ENCODE measurements at places on chromosomes 1 and 21.

- DNase-seq: no peak
Observed at GRCh38 chr1:202798792-202799331, 9.4 kb downstream of the KDM5B start.

DNA sequence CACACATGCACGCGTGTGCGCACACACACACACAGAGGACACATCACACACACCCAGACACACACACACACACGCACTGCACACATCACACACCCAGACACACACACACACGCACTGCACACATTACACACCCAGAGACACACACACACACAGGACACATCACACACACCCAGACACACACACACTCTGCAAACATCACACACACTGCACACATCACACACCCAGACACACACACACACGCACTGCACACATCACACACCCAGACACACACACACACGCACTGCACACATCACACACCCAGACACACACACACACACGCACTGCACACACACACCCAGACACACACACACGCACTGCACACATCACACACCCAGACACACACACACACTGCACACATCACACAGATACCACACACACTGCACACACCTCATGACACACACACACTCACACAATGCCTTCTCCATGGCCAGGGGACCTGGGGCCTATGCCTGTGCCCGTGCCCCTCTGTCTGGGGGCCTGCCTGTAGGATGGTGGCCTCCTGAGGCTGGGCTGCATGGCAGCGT is 24.4 kb downstream of the CRYAA start:
- DNase-seq: no peak

GRCh38 chr1:218866507-218866906 is 307.2 kb upstream of the LYPLAL1 start:
- DNase-seq: no peak

- no peak for DNase-seq
Observed at GRCh38 chr1:10814312-10814711, 17.9 kb upstream of the CASZ1 start.

GRCh38 chr1:230495076-230495475 is 68.9 kb upstream of the PGBD5 start:
- DNase-seq: no peak

GRCh38 chr21:25323356-25323949 is 283.8 kb downstream of the MRPL39 start:
- no peak for DNase-seq

- DNase-seq: no peak
Observed at GRCh38 chr21:24403221-24403620, 1204.1 kb downstream of the MRPL39 start.

DNA sequence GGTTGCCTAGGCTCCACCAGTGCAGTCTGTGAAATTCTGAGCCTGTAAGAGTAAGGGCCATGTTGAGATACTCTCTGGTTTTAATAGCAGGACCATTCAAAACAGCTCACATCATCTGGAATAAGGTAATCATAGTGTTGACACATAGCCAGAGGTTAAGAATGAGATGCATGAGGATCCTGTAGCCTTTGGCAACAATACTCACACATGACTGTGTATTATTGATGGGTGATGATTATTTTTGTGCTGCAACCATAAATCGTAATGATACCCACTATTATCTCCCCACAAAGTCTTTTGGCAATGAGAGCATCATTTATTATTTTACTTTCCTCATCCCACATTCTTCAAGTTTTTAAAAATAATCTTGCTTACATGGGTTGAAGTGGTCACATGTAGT is 35.5 kb downstream of the KCNK2 start:
- no peak for DNase-seq

DNA sequence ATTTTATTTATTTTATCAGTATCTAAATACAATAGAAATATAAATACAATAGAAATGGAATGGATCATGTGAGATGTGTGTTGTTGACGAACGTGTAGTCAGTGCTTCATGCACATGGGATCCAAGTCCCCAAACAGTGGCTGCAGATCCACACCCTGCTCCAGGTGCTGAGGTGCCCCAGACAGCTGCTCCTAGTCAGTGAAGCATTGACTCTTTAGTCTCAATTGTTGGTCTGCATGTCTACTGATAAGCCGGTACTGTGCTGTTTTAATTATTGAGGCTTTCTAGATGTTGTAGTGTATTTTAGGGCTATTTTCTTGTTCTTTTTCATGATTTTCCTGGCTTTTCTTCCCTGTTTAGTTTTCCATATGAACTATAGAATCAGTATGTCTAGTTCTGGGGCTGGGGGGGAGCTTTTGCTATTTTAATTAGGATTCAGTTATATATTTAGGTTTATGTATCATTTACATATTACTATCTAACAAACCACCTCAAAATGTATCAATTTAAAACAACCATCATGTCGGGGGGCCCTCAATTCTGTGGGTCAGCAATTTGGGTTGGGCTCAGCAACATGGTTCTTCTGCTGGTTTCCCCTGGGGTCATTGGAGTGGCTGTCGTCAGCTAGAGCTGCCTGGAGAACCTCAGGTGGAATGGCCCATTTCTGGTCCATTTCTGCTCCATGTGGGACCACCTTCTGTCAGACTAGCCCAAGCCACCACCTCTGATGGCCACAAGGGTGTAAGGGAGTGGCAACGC is 63.2 kb upstream of the TRAPPC10 start:
- DNase-seq: no peak

GRCh38 chr1:221594576-221594975 is 147.3 kb downstream of the DUSP10 start:
- no peak for DNase-seq

- DNase-seq: no peak
Observed at GRCh38 chr1:48069662-48070395, 72.6 kb upstream of the TRABD2B start.

DNA sequence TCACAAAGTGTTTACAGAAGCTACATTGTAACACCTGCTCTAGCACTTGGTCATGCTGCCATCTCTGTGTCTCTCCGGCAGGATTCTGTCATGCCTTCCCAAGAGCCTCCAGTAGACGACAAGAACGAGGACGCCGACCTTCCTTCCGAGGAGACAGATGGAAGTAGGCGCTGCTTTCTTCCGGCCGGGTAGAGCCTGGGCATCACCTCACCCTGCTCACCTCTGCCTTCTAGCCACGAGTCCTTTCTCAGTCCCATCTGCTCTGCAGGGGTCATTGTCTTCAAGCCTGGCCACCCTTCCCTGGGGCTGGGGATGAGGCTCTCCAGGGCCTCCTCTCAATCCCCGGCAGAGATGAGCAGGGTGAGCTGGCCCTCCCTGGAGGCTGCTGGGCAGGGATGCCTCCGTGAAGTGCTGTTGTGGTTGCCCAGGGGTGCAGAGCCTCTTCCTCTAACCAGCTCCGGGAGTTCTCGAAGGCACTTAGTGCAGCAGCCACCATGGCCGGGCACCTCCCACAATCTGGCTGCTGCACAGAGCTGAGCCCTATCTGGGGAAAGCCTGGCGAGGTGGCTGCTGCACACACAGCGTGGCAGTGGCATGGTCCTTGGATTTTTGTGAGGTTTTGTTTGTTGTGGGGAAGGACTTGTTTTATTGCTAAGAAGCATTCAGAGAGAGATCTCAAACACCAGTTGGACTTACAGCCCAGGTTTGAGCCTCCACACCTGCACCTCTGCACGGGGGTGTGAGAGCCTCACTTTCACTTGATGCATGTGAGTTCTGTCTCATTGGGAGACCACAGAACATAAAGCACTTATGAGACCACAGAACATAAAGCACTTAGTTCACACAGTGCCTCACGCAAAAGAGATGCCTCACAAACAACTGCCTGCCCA is 48.4 kb downstream of the FAAP20 start:
- DNase-seq: no peak

DNA sequence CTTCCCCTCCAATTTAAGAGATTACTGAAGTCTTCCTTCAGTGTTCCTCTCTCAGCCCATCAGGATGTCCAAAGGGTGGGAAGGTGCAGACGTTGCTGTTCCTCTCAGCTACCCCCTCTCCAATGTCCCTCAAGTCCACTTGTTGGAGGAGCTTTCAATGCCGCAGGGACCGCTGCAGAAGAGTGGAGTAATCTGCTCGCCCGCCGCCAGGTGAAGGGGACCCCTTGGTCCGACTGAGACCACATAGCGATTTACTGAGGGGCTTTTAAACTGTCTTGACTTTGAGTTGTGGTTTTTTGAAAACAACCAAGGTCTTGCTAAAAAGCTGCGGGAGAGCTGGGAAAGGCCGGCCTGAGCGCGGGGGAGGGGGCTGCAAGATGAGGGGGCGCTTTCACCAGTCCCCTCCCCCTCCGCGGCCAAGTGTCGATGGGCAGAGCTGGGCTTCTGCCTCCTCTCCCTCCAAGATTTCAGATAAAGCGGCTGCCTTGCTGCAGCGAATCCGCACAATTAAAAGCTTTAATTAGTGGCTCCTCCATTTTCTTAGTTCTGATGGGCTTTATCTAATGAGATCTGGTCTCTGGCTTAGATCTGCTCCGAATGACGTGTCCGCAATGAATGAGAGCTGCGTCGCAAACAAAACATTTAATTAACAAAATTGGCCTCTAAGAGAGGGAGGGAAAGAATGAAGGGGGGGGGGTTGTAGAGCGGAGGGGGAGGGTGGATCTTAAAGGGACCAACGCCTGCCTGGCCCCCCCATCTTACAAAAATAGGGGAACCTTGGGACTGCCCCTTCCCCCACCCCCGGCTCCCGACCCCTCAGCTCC is 5.9 kb downstream of the LMO4 start:
- peak; percentile 9 for DNase-seq

- peak; percentile 9 for DNase-seq
Observed at GRCh38 chr1:171188388-171189266, 3.5 kb downstream of the FMO2 start.

- DNase-seq: no peak
Observed at GRCh38 chr1:180188091-180188506, 33.4 kb downstream of the QSOX1 start.

DNA sequence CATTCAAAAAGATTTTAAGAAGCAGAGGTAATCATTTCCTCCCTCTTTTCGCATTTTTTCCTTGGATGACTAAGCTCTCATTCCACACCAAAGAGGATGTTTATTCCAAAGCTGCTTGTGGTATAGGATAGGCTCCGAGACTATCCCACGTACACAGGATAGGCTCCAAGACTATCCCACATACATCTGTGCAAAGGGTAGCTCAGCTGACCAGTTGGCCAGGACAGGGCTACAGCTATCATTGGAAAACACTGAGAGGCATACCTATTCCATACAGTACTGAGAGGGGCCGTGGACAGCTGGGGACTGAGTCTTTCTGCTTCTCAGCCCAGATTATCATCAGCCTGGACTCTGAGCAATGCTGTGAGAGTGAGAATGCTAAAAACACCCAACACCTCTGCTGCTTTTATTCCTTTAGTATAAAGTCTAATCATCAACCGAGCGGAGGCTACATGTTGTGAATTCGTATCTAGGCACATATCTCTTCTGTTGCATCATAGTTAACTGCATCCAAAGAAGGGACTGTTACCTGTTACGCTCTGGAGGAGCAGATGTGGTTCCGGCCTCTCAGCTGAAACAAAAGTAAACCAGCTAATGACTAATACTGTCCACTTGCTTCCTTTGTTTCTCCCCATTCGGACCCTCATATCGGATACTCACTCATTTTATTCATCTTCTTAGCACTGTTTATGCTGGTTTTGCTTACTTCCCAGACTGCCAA is 141.0 kb downstream of the TNFSF18 start:
- DNase-seq: no peak

- no peak for DNase-seq
Observed at GRCh38 chr1:2973601-2974593, 47.4 kb upstream of the ACTRT2 start.

GRCh38 chr1:235588156-235588555 is 61.4 kb downstream of the GNG4 start:
- DNase-seq: no peak

- no peak for DNase-seq
Observed at GRCh38 chr1:184626076-184627006, 128.3 kb downstream of the EDEM3 start.

DNA sequence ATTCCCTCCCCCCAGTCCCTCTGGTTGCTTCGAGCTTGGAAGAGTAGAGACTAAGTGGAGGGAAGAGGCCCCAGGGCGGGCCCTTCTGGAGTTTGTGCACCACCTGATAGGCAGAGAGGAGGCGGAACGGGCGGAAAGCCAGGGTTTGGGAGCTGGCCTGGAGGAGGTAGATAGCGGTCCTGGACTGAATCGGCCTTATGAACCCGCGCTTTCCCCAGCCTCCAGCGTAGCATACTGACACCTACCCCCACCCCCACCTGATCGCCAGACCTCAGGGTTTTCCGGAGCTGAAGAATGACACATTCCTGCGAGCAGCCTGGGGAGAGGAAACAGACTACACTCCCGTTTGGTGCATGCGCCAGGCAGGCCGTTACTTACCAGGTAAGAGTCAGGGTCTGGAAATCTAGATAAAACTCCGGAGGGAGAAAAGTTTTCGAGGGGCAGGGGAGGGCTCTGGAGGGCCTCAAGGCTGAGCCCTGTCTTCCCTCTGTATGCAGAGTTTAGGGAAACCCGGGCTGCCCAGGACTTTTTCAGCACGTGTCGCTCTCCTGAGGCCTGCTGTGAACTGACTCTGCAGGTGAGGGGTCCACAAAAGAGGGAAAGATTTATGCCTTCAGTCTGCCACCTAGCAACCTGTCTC is 705 bp downstream of the UROD start:
- peak; percentile 30 for DNase-seq

- DNase-seq: no peak
Observed at GRCh38 chr1:19262047-19262446, 10.4 kb downstream of the MRTO4 start.

DNA sequence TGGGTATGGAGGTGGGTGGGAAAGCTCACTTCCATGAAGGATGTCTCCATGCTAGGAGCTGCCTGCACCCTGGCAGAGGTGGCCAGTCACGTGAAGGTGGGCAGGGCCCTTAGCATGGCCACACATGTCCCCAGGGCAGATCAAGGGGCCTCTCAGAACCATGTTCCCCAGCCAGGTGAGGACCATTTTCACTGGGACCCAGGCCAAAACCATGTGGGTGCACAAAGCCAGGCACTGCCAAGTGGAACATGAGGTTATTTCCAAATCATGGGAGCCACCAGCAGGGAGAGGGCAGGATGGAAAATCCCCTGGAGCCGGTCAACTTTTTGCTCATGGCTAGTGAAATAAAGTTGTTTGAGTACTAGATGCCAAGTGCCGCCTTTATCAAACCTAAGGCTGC is 9.7 kb downstream of the ZNF692 start:
- no peak for DNase-seq

DNA sequence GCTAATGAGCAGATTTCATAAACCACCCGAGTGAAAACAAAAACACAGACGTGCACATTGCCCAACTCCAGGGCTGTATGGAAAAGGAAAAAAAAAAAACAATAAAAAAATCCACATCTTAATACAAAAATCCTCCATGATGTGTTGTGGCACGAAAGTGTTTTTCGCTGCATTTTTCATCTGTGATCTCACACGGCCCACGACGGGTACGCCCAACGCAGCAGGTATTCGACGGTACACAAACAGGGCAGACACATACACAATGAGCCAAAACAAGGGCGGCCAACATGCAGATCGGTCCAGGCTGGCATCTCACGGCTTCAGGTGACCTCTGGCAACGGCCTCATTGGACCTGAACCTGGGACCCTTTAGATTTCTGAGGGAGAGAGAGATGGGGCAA is 31.1 kb downstream of the CASZ1 start:
- DNase-seq: no peak

DNA sequence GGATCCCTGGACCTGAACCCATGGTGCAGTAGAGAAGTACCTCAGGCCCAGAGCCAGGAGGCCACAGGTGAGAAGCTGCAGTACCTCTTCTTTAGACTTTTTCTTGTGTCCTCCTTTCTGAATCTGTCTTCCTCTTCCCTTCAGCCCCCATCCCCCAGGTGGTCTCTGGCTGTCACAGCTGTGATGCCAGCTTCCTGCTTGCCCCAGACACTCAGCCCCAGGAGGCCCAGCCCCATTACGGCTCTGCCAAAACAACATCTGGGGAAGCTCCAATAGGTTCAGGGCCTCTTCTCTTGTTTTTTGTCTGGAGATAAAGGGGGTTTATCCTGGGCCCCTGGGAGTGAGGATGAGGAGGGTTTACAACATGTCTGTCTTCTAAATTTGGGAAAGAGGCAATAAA is 9.5 kb upstream of the BTG2 start:
- DNase-seq: no peak

All from stimulated activated naive CD4-positive, alpha-beta T cell treated with Interleukin-2 at 50 U/mL for 16 hours (primary cell).